CD8-positive, alpha-beta T cell (primary cell): ENCODE measurements at places on chromosomes 3 and 15.
A peak's percentile ranks its signal among the peaks of the same experiment; 100 is the strongest.

DNA sequence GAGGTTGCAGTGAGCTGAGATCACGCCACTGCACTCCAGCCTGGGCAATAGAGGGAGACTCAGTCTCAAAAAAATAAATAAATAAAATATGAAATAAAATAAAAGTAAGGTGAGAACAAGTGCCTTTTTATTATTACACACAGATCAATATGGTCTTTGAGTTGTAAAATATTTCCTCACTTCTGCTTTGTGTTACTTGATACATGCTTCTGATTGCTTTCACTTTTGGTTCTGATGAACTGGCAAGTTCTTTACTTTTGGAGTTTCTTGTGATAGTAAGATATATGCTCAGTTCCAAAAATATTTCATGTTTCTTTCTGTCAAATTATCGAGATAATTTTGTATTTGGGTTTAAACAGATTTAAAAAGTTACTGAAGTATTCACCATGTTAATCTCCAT lies 16.6 kb upstream of the GYG1 start:
- DNase-seq: no peak

- DNase-seq: peak; percentile 45
Observed at GRCh38 chr15:85318048-85318731, 62.2 kb upstream of the AKAP13 start.

DNA sequence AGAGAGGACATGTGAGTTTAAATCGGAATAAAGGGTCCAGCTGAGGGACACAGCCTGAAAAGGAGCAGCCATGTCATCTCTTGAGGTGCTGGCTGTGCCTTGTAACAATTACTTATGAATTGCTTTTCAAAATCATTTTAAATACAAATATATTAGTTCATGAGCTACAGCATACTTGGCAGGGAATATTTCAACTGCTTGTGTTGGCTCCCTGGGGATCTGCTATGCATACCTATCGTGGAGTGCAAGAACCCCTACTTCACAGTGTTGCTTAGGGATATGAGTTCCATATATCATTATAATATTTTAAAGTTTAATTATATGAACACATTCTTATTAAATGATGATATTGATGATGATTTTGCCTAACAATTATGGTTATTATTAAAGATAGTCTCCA lies 19.1 kb upstream of the P2RY14 start:
- no peak for DNase-seq

- DNase-seq: no peak
Observed at GRCh38 chr3:158314426-158315357, 204.8 kb downstream of the RSRC1 start.

GRCh38 chr3:36366308-36366707 lies 14.0 kb upstream of the STAC start:
- no peak for DNase-seq

DNA sequence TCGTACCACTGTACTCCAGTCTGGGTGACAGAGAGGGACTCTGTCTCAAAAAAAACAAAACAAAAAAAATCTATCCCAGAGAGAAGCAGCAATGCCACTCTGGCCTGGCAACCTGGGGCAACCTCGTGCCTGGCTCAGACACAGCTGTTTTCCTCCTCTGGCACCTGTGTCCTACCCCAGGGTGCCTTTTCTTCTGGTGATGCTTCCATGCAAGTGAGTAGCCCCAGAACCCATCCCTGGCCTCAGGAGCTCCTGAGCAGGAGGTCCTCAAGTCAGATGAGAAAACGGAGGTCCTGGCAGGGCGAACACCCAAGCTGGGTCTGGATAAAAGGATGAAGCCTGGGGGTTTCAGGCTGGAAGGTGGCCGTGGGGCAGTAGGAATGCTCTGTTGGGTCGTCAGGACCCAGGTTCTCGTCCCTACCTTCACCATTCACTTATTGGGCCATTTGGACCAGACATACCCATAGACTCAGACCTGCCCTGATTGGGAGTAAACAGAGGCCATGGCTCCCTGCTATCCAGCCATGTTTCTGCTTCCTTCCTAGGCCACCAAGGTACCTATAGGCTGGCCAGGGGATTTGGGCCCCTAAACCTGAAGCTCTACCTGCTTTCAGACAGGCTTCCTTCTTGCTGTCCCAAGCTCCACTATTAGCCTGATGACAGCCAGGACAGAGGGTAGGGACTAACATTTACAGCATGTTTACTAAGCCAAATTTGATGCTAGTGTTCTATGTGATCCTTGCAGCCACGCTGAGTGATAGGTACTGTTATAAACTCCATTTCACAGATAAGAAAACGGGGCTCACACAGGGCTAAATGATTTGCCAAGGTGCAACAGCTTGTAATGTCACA lies 102.2 kb downstream of the DAPK2 start:
- no peak for DNase-seq

- no peak for DNase-seq
Observed at GRCh38 chr15:70636540-70637165, 126.7 kb downstream of the UACA start.

DNA sequence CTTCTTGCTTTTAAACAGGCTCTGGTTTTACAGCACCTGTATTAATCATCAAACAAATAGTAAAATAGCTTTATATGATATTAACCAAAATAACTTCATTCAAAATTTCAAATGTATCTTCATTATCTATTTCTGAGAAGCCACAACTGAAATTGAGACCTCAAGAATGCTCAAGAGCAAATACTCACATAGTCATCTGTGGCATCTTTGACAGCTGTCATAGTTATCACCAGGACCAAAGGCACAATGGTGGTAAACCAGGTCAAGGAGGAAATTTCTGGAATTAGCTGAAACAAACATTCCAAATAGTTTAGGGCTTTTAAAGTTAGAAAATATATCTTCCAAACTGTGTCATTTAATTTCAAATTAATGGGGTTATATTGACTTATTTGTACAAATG lies 74.6 kb downstream of the ATP8B4 start:
- no peak for DNase-seq

DNA sequence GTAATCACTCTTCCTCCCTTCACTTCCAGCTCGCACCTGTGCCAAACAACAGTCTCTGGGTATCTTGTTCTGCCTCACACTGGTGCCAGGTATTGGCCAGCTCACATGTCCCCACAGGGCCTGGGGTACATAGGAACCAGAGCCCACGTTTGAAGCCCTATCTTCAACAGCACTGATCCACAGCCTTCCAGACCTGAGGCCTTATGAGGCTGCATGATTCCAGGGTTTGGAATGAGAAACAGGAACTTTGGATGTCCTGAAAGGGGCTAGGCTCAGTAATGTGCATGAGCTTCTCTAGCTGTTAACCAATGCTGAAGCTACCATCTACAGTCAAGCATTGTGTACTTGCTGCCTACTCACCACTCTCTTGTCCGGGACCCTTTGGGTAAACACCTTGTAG lies 92.4 kb downstream of the GPR156 start:
- DNase-seq: no peak

GRCh38 chr3:102226463-102226862 lies 208.4 kb upstream of the ZPLD1 start:
- no peak for DNase-seq

- DNase-seq: no peak
Observed at GRCh38 chr15:69824075-69824876, 273.4 kb downstream of the TLE3 start.

DNA sequence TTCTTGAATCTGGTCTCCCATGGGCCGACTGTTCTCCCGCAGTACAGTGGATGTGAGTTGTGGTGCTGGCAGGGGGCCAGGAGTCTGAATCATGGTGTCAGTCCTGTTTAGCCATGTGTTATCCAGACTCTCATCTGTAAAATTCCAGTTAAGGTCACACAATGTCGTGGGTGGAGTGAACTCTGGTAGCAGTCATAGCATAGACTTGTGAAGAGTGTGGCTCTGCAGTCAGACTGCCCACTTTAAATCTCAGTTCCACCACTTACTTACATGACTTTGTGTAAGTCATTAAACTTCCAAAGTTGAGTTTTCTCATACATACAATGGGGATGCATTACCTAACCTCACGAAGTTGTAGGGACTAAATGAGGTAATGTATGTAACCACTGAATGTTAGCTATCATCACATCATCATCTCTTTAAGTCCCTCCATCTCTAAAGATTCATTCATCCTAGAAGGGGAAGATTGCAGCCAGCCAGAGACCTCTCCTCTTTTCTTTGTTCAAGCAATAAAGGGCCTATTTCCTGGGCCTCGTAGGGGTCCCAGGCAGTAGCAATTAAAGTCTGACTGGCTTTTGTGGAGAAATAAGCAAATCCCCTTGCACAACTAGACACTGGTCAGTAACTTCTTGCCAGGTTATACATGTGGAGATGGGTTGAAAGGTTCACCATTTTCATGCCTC lies 93.9 kb downstream of the PCCB start:
- DNase-seq: no peak

- no peak for DNase-seq
Observed at GRCh38 chr3:12178091-12178820, 19.5 kb upstream of the TIMP4 start.
